ENCODE measurements at places on chromosomes 7 and 10.

GRCh38 chr10:122435212-122435827 lies 19.1 kb upstream of the ARMS2 start:
- peak; percentile 11 for DNase-seq

DNA sequence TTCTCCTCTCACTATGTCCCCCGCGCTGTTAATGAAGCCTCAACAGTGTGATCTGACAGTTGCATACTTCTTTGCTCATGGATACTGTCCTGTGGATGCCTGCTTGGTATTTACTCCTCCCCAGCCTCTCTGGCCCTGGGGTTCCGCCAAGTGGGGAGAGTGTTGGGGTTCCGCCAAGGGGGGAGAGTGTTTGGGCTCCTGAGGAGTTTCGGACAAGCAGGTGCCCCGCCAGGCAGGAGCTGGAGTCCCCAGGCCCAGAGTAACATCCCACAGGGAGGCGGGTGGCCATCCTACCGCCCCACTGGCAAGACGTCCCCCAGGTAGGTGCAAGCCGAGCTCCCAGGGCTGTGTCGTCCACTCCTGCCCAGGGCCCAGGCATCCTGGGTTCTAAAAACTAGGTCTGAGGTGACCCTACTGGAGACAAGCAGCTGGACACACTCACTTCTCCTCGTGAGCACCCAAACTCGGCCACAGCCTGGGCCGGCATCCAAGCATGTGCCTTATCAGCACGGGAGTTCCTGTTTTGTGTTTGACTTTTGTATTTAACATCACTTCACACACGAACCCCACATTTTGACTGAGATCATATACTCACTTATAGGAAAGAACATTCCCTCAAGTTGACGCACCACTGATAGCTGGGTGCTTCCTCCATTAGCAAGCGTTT lies 34.2 kb downstream of the CAMK2B start:
- no peak for DNase-seq

GRCh38 chr7:68313806-68314205 lies 1284.5 kb upstream of the AUTS2 start:
- peak; percentile 8 for DNase-seq

GRCh38 chr7:151808400-151809145 lies 68.3 kb downstream of the PRKAG2 start:
- no peak for DNase-seq

- no peak for DNase-seq
Observed at GRCh38 chr7:55325371-55325792, 39.8 kb upstream of the LANCL2 start.

- DNase-seq: no peak
Observed at GRCh38 chr10:308572-309085, 173.4 kb downstream of the ZMYND11 start.

DNA sequence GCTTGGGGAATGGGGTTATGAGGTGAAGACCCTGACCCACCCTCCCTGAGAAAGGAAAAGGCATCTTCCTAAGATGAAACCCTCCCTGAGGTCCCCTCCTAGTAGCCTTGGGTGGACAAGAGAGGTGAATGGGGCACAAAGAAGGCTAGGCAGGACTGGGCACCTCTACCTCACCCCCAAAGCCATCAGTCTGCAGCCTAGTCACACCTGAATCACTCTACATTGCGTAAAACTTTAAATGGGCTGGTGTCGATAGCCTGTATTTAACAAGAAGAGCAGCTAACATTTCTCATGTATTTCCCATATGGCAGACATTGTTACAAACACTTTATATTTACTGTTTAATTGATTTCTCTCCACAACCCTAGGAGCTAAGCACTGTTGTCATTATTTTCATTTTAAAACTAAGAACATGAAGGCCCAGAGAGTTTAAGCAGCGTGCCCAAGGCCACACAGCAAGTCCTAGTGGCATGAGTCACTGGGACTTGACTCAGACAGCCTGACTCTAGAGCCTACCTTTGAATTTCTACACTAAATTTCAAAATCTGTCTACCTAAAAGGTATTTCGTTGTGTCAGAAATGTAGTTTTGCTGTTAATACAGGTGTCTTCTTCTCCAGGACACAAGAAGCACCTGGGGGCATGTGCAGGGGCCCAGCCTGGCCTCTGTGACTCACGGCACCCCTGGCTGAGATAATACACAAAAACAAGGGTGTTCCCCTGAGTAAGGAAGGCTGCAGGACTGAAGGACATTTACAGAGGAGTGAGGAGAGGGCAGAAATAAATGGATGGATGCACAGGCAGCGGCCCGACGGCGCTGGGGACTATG lies 3.4 kb downstream of the AOC1 start:
- no peak for DNase-seq

DNA sequence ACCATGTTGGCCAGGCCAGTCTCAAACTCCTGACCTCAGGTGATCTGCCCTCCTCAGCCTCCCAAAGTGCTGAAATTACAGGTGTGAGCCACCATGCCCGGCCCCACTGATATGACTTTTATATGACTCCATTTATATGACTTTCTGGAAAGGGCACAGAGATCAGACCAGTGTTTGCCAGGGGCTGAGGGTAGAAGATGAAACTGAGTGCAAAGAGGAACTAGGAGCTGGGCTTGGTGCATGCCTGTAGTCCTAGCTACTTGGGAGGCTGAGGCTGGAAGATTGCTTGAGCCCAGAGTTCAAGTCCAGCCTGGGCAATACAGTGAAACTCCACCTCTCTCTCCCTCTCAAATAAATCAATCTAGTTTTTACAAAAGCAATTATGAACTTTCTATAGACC lies 7.5 kb downstream of the BRAF start:
- no peak for DNase-seq

GRCh38 chr10:101258179-101258885 lies 29.1 kb upstream of the LBX1 start:
- no peak for DNase-seq

- no peak for DNase-seq
Observed at GRCh38 chr7:92412745-92413144, 34.5 kb upstream of the GATAD1 start.

DNA sequence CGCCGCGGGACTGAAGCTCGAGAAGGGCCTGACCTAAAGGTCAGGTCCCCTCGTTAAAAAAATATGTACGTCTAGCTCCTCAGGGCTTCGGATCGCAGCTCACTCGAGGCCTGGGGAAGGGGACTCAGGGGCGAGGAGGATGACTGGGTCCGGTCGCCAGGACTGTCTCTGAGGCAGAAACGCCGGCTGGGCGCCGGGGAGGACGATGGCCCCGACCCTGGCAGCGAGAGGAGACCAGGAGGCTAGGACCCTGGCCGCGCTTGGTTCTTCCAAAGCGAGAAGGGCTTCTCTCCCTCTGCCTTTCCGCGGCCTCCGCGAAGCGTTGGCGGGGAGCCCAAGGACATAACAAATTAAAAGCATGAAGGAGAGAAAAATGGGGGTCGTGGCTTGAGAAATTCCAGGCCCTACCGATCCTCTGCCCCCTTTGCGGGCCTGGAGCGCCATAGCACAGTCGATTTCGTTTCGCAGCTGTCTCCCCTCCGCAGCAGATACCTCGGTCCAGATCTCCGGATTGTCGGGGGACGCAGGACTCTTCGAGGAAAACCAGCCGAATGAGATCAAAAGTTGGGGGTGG lies 3.1 kb downstream of the NKX2-3 start:
- no peak for DNase-seq

All from NCI-H1436 treated with DMSO at 0.1 percent for 48 hours (cell line).